Heart left ventricle (tissue), 16 donors: ENCODE measurements at places on chromosomes 3 and 15.

- DNase-seq: no peak
Measured at GRCh38 chr3:186965141-186965879, 35.0 kb downstream of the ST6GAL1 start.

DNA sequence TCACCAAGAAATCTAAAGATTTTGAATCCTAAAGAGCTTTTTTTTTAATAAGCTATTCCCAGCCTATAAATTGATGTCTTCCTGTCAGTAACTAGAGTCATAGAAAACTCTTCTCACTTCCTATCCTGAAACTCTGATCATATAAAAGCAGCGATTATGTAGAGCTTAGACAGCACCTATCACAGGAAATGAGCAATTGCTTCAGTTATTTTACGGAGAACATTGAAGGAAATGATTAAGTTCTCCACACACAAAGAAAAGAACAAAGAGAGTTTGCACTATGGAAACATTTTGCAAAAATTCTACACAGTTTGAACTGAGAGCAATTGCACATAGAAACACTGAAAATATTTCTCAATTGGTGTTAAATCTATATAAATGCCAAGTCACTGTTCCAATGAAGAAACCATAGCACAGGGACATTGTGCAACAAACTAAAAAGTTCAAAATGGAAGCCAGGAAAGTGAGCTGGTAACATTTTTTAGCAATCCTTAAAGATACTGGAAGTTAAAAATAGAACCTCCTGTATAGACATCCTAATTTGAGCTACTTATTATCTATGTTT is 291.5 kb upstream of the ARHGEF26 start:
- no peak for DNase-seq

GRCh38 chr15:37679627-37680026 is 254.8 kb upstream of the TMCO5A start:
- DNase-seq: no peak

GRCh38 chr15:85129881-85130280 is 148.2 kb downstream of the PDE8A start:
- no peak for DNase-seq

- DNase-seq: no peak
Measured at GRCh38 chr3:61820306-61820992, 259.1 kb downstream of the PTPRG start.

- no peak for DNase-seq
Measured at GRCh38 chr3:11587766-11588165, 55.9 kb downstream of the VGLL4 start.

DNA sequence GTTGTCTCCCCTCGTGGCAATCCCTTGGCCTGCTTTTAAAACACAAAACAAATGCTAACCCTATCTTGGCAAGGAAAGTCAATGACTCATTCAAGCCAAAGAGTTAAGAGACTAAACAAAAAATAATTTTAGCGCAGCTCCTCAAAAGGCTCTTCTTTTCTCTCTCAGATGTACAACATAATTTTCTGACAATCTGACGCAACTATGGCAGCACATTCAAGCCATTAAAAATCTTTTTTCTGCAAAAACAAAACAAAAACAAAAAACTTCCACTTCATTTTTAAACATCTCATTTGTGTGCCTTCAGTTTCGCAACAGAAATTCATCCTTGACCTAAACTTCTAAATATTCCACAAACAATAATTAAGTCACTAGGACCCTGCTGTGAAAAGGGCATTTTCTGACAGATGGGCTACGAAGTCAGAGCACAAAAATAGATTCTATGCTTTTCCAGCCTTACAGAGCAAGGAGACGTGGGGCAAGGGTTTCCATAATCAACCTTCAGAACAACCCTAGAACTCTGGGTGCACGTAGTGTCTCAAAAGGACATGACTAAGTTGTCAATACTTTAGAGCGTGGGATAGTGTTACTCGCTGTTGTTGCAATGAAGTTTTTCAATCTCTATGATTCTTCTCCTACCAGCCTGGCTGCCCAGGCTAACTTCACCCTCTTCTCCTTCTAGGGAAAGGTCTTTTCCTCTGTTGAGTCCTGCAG is 84.3 kb downstream of the MB21D2 start:
- DNase-seq: no peak

- DNase-seq: no peak
Measured at GRCh38 chr3:99839613-99840012, 22.0 kb downstream of the CMSS1 start.

GRCh38 chr15:63749330-63749942 is 84.3 kb downstream of the HERC1 start:
- no peak for DNase-seq

GRCh38 chr3:103057003-103057402 is 622.2 kb downstream of the ZPLD1 start:
- no peak for DNase-seq

DNA sequence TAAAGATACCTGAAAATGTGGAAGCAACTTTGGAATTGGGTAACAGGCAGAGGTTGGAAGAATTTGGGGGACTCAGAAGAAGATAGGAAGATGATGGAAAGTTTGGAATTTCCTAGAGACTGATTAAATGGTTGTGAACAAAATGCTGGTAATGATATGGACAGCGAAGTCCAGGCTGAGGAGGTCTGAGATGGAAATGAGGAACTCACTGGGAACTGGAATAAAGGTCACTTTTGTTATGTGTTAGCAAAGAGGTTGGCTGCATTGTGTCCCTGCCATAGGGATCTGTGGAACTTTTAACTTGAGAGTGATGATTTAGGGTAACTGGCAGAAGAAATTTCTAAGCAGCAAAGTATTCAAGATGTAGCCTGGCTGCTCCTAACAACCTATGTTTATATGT is 13.0 kb downstream of the MITF start:
- no peak for DNase-seq

GRCh38 chr15:71148048-71148447 is 32.8 kb downstream of the THSD4 start:
- no peak for DNase-seq

- no peak for DNase-seq
Measured at GRCh38 chr3:38210141-38210757, 44.9 kb downstream of the OXSR1 start.

DNA sequence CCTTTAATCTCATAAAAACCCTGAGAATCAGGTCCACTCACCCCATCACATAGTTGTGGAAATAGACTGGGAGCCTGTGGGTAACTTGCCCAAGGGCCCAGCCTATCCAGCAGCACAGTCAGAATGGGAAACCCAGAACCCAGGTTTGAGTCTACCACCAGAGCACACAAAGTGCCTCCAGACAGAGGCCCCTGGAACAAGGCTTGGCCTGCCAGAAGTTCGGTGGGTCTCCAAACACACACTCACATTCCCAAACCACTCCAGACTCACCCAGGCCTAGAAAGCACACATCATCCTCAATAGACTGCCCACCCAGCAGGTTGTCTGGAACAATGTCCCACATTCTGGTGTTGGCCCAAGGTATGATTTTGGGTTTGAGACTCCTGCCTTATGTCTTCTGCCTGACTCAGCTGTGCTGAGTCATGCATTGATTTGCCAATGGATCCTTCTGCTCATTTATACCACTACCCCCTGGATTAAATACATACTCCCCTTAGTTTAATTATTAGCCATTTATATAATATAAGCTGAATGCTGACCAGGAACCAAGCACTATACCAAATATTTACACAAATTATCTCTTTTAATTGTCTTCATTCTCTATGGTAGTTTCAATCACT is 4.5 kb downstream of the SLC12A8 start:
- no peak for DNase-seq

DNA sequence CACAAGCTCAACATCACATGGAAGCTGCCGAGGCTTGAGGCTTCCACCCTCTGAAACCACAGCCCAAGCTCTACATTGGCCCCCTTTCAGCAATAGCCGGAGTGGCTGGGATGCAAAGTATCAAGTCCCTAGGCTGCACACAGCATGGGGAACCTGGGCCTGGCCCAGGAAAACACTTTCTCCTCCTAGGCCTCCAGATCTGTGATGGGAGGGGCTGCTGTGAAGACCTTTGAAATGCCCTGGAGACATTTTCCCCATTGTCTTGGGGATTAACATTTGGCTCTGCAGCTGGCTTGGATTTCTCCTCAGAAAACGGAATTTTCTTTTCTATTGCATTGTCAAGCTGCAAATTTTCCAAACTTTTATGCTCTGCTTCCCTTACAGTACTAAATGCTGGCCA is 18.2 kb downstream of the HRG start:
- DNase-seq: no peak

- no peak for DNase-seq
Measured at GRCh38 chr3:158809642-158810041, 7.8 kb downstream of the MFSD1 start.

- no peak for DNase-seq
Measured at GRCh38 chr3:61565569-61565968, 4.2 kb downstream of the PTPRG start.

GRCh38 chr3:4426782-4427344 is 40.2 kb downstream of the SUMF1 start:
- no peak for DNase-seq

DNA sequence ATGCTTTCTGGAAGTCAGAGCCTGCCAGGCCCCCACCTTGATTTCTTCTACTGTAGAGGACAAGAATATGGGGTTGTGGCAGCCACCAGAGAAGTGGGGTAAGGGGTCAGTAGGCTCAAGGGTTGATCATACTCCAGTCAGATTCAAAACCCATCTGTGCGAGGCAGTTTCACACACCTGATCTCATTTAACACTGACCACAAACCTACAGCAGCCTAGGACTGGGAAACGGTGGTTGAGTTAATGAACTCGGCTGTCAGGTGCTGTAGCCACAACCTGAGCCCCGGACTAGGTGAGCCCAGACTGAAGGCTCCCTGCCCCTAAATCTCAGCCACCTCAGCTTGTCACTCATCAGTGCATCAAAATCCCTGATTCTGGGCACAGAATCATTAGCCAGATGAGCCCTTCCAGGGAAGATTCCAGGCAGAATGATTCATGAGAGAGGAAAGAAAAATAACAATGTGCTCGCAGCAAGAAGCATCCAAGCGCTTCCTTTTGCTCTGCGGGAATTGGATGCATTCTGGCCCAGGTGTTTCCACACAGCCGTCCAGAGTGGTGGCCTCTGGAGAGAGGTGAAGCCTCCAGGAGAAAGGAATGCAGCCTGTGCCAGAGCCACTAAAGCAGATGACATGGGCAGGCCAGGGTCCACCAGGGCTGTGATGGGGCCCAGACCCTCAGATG is 102.1 kb downstream of the SRGAP3 start:
- DNase-seq: no peak

DNA sequence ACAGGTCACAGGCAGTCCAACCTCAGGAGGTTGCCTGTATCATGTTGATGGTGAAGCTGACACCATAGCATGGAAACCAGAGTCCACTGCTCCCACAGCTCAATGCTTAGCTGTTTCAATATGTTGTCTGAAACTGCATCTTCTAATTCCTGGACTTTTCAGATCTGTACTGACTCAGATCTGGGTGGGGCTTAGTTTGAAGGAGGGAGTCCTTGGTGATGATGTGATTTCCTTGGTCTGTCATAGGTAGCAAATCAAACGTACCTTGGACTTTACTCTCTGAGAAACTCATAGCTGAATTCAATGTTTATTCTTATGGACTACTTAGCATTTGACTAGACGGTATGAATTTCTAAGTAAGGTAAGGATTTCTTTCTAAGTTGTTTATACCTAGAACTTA is at the start of gene HHLA2:
Gene HHLA2, plus strand, starts transcription at position 310 of the 400 bp plus-strand sequence. CDS start 55,266 bp downstream, outside the sequence.
- DNase-seq: no peak

DNA sequence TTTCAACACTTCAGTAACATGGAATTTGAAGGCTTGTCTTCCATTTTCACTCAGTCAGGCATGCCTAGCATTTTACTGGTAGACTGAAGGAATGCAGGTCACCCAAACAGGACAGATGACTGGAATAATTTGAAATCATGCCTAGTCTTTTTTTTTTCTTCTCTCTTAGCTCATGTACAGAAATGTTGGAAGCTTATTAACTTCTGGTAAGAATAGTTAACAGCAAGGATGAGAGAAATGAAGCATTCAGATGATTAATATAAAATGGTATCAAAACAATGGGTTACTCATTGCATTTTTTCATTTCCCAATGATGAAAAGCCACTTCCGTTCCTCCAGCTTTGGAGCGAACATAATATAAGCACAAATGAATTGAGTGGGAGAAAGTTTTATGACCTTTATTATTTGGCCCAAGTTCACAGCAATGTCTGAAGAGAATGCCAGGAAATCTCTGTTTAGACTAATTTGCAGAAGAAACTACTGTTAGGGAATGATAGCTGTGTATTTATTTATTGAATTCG is 431.6 kb upstream of the RASGRP1 start:
- no peak for DNase-seq

DNA sequence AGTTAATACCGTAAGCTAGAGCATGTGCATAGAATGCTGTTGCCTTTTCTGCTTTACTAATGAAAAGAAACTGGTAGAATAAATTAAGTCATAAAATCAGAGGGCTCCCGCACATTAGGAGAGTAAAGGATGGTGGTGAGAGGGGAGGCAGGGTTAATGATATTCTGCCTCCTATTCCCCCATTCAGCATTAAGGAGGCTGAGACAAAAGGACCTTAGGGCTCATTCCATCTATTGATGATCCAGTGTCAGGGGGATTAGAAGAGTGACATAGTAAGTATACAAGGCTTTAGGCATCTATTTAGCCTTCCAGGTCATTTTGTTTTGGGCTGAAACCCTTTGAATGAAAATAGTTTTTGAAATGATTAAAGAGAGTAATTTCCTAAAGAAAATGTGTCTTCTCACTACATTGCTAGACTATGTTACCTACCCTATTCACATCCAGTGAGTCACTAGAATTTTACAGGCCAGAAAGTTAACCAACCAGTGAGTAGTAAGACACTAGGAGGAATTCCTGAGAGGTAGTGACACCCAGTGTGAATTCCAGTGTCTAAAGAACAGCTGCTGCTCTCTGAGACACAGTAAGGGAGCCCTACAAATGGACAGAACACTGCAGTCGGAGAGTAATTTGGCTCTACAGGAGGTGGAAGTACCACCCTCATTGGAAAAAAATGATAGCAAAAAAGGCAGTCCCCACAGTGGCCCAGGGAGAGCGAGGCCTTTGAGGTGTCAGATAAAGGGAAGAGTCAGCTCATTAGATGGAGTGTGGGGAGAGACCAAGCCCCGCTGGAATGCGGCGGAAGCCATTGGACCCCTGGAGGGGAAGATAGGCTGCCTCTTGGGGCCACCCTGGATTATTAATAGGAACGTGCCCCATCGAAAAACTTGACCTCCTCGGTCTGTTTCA is 67.6 kb downstream of the TUSC7 start:
- DNase-seq: no peak

- DNase-seq: no peak
Measured at GRCh38 chr3:163132111-163132510, 1635.5 kb downstream of the OTOL1 start.

GRCh38 chr3:43128464-43128863 is 22.6 kb upstream of the POMGNT2 start:
- no peak for DNase-seq

- no peak for DNase-seq
Measured at GRCh38 chr3:150662410-150663200, 41.1 kb downstream of the ERICH6 start.

DNA sequence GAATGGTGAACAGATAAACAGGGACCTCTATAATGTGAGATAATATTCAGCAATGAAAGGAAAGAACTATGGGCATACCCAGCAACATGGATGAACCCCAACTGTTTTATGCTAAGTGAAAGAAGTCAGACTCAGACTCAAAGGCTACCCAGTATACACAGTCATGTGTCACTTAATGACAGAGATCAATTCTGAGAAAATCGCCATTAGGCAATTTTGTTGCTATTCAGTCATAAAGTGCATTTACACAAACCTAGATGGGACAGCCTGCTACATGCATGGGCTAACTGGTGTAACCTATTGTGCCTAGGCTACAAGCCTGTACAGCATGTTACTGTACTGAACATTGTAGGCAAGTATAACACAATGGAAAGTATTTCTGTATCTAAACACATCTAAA is 76.5 kb downstream of the B3GNT5 start:
- DNase-seq: no peak

GRCh38 chr3:139198186-139198585 is 145.6 kb upstream of the MRPS22 start:
- DNase-seq: no peak

- DNase-seq: no peak
Measured at GRCh38 chr15:82146990-82147461, 101.2 kb upstream of the MEX3B start.
